Foreskin keratinocyte (primary cell): ENCODE measurements at places on chromosomes 13 and 19. TPM values are rescaled to one million over a fixed set of nuclear protein-coding genes. Genes with fewer than 3 reads are reported as not detected.

- DNase-seq: no peak
These were observed 119.2 kb downstream of the FRY start for GRCh38 chr13:32150794-32151193.

- DNase-seq: no peak
These were observed 91.3 kb downstream of the SPRY2 start for GRCh38 chr13:80249516-80250212.

DNA sequence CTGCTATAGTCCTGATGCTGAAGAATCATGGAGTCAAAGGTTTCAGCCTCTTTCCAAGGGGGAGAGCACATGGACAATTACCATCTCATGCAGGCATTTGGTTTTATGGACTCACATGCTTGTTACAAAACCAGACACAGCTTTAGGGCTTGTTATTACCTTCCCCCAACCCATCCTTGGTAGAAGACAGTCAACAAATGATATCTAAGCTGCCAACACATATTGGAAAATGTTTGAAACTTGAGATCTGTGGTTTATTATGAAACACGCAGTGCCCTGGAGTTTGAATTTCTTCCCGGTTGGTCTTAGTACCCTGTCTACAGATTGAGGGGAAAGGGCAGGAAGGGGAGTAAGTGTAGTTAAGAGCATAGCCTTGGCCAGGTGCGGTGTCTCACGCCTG, 12.5 kb upstream of the CYP2A6 start:
- no peak for DNase-seq

- DNase-seq: no peak
These were observed 10.0 kb downstream of the GTPBP3 start for GRCh38 chr19:17347361-17347760.

DNA sequence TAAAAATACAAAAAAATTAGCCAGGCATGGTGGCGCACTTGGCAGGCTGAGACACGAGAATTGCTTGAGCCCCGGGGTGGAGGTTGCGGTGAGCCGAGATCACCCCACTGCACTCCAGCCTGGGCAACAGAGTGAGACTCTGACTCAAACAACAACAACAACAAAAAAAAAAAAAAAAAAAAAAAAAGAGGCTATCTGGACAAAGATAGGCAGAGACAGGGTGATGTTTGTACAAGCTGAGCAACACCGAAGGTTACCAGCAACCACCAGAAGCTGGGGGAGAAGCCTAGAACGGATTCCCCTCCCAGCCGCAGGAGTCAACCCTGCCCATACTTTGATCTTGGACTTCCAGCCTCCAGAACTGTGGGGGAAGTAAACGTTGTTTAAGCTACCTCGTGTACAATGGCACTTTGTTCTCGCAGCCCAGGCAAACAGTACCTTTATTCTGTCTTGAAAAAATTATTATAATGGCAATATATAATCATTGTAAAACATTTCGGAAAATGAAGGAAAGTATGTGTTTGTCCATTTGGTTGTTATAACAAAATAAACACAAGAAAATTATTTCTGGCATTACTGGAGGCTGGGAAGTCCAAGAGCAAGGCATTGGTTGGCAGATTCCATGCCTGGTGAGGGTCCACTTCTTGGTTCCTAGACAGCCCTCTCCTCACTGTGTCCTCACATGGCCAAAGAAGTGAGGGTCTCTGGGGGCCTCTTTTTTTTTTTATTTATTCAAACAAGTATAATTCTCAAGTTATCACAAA, 39.8 kb upstream of the LATS2 start:
- DNase-seq: no peak

Gene KLHL1
- not detected in 2 replicates for polyA plus RNA-seq
